ENCODE measurements at places on chromosomes 7 and 10. TPM values are rescaled to one million over a fixed set of nuclear protein-coding genes. Genes with fewer than 3 reads are reported as not detected.
A peak's percentile ranks its signal among the peaks of the same experiment; 100 is the strongest.

- DNase-seq, result no peak
Observed at GRCh38 chr7:15855525-15856109, 169.1 kb upstream of the MEOX2 start.

DNA sequence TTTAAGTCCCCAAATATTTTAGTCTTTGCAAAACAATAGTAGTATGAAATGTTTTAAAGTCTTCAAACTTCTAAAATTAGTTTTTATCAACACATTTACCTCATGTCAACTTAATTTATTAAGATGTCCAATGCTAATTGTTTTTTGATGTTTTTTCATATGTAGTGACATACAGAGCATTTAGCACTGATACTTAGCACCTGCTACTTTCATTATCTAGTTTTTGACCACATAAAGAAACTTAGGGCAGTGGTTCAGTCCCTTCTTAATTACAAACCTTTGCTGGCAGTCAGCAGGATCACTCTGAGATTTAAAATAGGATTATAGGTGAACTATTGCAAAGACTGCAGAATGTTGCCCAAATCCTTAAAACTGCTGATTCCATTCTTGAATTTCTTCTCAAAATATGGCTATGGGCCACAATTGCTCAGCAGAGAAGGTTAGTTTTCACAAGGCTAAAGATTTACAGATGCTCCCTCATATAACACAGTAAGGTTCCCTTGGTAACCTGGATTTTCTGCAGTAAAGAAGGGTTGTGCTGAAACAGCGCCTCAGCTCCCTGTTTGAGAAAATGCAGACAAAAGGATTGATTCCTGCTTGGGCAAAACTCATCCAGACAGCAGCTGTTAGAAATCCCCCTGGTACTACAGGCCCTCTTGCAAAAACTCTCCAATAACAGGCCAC, 3.4 kb downstream of the GPR85 start:
- no peak for DNase-seq

DNA sequence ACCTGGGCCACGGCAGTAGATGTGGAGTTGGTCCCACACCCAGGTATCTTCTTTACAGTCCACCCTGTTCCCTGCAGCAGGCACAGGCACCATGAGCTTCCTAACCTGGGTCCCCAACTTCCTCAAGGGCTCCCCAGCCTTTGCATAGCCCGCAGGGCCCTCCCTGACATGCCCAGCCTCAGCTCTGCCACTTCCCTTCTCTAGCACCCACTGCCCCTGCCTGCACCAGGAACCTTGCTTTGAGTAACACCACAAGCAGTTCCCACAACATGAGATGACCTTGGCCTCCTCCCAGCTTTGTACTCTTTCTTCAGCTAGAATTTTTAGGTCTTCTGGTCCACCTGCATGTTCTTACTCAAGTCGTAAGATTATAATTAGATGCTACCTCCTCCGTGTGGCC, 92.2 kb upstream of the ZPBP start:
- no peak for DNase-seq

- DNase-seq, result no peak
Observed at GRCh38 chr7:92421676-92422435, 25.4 kb upstream of the GATAD1 start.

GRCh38 chr10:1402016-1402770, 335.1 kb downstream of the ADARB2 start:
- no peak for DNase-seq

- no peak for DNase-seq
Observed at GRCh38 chr10:80670774-80671173, 133.1 kb downstream of the SH2D4B start.

- DNase-seq, result no peak
Observed at GRCh38 chr10:78778444-78779338, 290.1 kb upstream of the ZMIZ1 start.

DNA sequence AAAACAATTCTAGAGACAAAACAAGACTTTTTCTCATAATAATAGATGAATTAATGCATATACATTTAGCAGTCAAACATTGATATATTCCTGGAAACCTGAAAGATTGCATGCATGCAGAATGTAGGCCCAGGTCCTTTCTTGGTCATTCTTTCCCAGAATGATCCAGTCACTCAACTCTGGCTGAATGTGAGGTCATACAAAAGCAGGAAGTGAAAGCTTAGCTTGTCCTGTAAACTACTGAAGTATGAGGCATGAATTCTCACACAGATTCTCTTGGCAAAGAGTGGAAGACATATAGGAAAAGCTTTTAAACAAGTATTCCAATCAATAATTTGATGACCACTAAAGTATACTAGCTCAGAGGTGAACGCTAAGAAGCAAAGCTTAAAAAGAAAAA, 253.9 kb downstream of the PPP1R3A start:
- DNase-seq, result no peak

GRCh38 chr7:74674166-74674565, 16.6 kb downstream of the GTF2I start:
- no peak for DNase-seq

DNA sequence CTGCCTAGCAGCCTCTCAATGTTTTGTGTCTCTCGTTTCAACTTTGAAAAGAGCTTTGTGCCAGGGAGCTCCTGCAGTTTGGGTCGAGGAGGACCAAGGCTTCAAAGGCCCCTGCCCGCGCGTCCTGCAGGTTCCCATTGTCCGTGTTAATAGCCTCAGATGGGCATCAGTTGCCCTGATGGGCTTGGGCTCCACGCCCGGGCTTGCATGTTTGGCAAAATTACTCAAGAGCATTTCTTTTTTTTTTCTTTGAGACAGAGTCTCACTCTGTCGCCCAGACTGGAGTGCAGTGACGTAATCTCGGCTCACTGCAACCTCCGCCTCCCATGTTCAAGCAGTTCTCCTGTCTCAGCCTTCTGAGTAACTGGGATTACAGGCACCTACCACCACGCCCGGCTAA, 636.6 kb downstream of the SDK1 start:
- DNase-seq, result no peak

DNA sequence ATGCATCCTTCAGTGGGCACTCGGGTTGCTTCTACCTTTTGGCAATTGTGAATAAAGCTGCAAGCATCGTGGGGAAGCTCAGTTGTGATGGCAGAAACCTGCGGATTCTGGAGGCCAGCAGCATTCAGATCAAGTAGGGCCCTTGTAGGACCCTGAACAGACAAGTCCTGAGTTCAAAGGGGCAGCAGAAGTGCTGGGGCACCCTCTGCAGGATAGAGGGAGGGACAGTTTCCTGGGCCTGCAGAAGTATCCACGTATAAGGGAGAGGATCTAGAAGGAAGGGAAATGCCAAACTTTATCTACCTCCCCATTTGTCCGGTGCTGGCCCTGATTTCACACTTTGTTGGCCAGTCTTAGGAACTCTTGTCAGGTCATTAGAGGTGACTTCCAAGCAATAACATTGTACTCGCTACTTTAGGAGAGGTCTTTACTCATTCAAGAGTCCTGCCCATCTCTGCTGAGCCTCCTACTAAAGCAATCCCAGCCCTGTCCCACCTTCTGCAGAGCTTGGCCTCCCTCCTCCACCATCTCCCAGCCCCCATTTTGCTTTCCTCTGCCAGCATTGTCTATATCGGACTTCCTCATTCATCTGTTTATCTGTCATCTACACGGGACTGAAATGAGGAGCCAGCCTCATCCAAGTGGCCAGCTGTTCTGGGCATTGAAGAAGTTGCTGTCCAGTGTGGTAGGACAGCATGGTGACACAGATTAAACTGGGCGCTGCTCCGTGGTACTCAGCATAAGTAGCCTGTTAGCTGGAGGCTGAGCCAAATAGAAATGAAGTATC, 26.6 kb upstream of the R3HCC1L start:
- no peak for DNase-seq

GRCh38 chr10:126334272-126334671, 54.0 kb downstream of the ADAM12 start:
- no peak for DNase-seq

DNA sequence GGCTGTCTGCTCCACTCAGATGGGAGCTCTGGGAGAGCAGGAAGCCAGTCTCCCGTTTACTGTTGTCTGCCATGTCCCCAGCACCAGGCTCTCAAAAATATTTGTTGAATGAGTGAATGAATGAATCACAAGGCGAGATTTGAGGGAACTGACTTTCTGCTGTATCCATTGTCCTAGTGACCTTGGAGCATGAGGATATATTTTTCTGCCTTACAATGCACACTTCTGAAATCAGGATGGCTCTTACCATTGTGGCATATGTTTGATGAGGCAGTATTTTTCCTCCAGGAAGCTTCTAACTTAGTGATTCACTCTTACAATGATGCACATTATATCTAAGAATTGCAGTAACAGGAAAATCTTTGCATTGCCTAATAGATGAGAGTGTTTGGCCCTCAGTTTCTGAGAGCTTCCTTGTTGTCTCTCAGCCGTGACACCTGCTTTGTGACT, 136.4 kb downstream of the RPS24 start:
- DNase-seq, result no peak

DNA sequence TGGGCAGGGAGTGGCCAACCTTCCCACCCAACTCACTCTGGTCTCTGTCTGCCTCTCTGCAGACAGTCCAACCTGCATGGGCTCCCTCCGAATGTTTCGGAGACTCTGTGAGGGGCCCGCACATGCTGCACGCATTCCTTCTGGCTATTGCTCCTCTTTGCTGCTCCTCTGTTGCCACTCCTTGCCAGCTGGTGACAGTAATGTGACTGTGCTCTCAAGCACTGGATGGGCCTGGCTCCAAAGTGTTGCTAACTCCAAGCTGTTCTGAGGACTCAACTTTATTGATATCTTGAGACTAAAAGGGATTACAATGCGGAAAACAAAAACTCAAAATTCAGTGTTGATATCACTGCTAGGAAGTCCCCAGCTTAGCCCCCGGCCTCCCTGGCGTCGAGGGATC, 105.4 kb upstream of the KIF5B start:
- DNase-seq, result no peak

GRCh38 chr7:50367100-50367499, 62.6 kb downstream of the IKZF1 start:
- no peak for DNase-seq

DNA sequence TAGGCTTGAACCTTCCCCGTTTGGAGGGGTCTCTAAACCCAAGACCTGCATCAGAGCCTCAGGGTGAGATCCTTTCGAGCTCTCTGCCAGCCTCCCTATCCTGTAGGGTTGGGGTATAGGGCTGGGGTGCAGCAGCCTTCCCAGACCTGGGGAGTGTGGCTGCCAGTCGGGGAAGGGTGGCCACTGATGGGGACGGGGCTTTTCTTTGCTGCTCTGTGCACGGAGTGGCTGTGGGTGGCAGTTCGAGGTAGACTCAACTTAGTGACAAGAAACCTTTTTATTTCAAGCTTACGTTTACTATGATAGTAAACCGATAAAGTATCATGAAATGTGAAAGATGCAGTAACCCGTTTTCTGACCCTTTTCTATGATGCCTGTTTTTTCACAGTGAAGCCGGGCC, 13.0 kb downstream of the ZNF316 start:
- no peak for DNase-seq

DNA sequence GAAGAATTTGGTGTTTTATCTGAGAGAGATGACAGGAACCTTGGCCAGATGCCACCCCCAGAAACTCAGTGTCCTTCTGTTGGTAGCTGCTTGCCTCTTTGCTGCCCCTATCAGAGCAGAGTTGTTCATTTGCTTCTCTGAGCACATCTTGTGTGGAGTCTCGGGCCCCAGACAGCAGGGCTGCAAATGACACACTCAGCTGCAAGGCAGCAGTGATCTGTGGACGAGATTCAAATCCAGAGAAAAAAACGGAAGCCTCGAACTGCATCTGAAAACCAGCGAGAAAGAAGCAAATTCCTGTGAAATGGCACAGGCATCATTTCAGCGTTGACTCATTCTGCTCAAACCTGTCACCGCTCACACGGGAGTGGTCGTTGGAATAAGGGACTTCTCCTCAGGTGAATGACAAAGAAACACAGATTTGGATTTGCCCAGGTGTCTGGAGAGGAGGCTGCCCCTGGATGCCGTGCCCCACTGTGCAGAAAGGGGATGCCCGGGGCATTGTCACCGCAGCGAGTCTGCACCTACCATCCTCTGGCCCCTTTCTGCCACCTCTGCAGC, 144.7 kb downstream of the PFKFB3 start:
- DNase-seq, result no peak

GRCh38 chr10:14876764-14877163, 1.9 kb upstream of the SUV39H2 start:
- no peak for DNase-seq

- no peak for DNase-seq
Observed at GRCh38 chr10:2658780-2659179, 408.6 kb upstream of the PFKP start.

- no peak for DNase-seq
Observed at GRCh38 chr7:48667407-48667806, 256.9 kb upstream of the CDC14C start.

DNA sequence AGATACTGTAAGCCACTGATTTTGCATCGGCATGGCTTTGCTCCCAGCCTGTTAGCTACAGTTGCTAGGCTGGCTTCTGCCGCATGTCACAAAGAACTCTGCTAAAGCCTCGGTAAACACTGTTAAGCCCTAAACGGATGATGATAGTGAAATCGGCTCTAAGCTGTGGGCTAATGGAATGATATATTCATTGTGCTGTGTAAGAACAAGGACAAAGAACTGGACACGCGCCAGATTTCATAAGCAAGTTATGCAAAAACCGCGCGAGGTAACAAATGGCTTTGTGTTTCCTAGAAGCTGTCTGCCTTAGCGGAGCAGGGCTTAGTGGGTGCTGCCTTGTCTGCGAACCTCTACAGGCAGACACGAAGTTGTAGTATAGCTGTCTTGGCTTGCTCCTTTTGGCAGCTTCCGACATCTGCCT, 331.3 kb upstream of the COBL start:
- peak; percentile 69 for DNase-seq

- DNase-seq, result no peak
Observed at GRCh38 chr7:66170309-66171231, 34.6 kb upstream of the TPST1 start.

- no peak for DNase-seq
Observed at GRCh38 chr10:119441921-119442757, 100.4 kb downstream of the RGS10 start.

DNA sequence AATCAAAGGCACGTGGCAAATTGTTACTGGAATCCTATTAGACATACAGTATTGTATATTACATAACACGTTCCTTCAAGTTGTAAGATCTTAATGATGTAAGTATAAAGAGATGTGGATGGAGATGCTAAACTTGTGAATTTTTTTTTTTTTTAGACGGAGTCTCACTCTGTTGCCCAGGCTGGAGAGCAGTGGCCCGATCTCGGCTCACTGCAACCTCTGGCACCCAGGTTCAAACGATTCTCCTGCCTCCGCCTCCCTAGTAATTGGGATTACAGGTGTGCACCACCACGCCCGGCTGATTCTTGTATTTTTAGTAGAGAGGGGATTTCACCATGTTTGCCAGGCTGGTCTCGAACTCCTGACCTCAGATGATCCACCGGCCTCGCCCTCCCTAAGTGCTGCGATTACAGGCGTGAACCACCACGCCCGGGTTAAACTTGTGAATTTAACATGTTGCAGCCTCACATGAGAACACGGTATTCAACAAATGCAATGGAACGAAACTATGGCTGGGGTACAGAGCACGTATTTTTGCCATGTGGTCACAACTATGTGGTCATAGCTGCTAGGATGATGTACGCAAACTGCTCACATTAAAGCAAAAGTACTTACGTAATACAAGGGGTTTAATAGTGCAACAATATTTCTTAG, 818 bp upstream of the SUPV3L1 start:
- peak; percentile 14 for DNase-seq

The GCC1 gene
- total RNA-seq, result 10.3 TPM

The TMEM184A gene
- total RNA-seq, result 85.5 TPM

The AKR1C8 gene
- not detected for total RNA-seq

The CCDC7 gene
- total RNA-seq, result 4.8 TPM

The PTPN12 gene
- 63.6 TPM for total RNA-seq

The FAM237B gene
- not detected for total RNA-seq

The GCK gene
- not detected for total RNA-seq

The ZNF775 gene
- total RNA-seq, result 14.7 TPM

The GTPBP10 gene
- total RNA-seq, result 26.8 TPM

The NKX1-2 gene
- not detected for total RNA-seq
